ENCODE measurements at places on chromosomes 1 and 21.

GRCh38 chr1:4614371-4615137, 39.9 kb upstream of the AJAP1 start:
- DNase-seq = no peak

DNA sequence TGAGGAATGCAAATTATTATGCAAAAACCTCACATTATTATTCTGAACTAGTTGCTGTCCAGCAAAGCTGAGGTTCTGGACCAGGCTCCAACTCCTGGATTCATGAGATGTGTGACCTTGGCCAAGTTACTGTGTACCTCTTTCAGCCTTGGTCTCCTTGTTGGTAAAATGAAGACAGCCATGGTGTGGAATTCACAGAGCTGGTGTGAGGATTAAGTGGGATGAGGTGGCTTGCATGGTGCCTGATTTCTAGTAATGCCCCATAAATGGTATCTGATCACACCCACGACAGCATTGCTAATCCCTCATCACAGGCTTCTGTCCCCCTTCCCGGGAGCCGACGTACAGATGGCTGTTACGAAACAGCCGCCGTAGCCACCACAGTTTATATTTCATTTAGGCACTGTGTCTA, 59.6 kb downstream of the PGBD5 start:
- no peak for DNase-seq

- peak; percentile 58 for DNase-seq
These were observed 9.5 kb upstream of the B3GALNT2 start for GRCh38 chr1:235513495-235514366.

DNA sequence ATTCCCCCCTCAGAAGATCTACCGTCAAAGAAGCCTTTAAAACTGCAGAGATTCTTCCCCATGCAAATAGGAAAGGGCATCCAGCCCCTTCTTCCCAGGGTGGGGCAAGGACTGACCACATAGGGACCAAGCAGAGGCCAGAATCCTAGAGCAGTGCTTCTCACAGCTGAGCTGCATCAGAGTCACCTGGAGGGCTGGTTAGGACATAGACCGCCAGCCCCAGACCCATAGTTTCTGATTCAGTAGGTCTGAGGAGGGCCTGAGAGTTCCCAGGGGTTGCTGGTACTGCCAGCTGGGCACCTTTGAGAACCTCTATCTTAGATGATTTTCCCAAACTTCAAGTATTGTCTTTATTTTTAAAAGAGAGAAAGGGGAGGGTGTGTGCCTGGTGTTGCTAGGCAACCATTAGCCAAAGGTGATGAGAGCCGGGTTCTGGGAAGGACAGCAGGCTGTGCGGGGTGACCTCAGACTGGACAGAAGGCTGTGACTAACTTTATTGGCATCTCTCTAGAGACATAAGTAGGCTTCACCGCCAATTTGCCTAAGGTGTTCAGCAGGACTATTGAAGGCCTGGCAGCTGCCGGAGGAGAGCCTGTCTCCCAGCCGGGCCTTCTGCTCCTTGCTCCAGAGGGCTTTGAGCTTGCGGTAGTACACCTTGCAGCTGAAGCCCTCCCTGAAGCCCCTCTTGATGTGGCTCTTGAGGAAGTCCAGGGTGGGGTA, 3.0 kb downstream of the SPATA46 start:
- DNase-seq = no peak

DNA sequence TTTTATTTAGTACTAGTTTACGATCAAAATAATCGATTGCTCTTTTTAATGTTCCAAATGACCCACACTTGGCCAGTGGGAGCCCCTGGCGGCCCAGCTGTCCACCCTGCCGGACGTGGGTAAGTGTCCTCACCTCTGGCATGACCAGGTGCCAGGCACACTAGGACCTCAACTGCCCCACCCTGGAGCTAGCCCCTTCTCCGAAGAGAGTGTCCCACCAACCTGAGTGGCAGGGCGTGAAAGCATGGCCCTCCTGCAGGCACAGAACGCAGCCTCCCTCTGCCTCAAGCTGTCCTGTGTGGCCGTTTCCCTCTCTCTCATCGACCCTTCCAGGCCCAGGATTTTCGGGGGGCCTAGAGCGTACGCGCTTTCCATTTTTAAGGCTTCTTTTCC, 32.9 kb upstream of the AGPAT3 start:
- no peak for DNase-seq

DNA sequence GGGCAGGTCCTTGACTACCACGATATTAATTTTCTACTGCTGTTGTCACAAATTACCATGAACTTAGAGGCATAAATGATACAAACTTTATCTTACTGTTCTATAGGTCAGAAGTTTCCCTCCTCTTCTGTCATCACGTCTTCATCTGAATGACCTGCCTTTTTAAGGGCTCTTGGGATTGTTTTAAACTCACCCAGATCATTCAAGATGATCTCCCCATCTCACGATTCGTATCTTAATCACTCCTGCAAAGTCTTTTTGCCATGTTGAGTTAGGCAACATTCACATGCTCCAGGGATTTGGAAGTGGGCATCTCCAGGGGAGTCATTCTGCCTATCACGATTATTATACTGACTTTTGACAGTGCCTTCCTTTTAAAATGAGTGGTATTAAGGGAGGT, 32.1 kb downstream of the NCAM2 start:
- DNase-seq = no peak

- DNase-seq = no peak
These were observed 62.4 kb downstream of the SLC22A15 start for GRCh38 chr1:116038679-116039078.

GRCh38 chr1:18417316-18418269, 63.1 kb upstream of the KLHDC7A start:
- DNase-seq = no peak

GRCh38 chr1:175207971-175208370, 15.4 kb upstream of the KIAA0040 start:
- no peak for DNase-seq

- no peak for DNase-seq
These were observed 2.9 kb downstream of the CD164L2 start for GRCh38 chr1:27380224-27380623.

GRCh38 chr1:41280202-41281032, 38.3 kb upstream of the SCMH1 start:
- no peak for DNase-seq

DNA sequence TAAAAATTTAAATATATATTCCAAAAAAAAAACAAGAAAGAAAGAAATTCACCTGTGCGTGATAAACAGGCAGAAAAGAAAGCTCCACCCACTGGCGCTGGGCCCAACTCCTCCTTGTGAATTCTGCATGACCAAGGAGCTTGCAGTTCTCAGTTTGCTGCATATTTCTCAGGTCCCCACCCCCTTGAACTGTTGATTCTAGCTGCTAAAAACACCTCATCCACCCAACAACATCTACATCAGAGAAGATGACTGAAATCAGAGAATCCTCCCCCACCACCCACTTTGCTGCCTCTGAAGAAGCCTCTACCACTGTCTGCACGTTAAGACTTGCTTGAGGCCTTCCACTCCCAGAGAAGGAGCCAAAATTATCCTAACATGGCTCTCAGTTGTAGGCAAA, 104.8 kb downstream of the RGS2 start:
- no peak for DNase-seq

DNA sequence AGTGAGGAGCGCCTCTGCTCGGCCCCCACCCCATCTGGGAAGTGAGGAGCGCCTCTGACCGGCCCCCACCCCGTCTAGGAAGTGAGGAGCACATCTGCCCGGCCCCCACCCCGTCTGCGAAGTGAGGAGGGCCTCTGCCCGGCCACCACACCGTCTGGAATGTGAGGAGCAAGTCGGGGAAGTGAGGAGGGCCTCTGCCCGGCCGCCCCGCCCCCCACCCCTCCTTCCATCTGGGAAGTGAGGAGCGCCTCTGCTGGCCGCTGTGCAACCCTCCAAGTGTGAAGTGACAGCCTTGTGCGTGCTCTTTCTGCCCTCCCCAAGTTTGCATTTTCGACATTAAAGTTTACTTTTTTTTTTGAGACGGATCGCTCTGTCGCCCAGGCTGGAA, 5.1 kb upstream of the ZZZ3 start:
- DNase-seq = no peak

DNA sequence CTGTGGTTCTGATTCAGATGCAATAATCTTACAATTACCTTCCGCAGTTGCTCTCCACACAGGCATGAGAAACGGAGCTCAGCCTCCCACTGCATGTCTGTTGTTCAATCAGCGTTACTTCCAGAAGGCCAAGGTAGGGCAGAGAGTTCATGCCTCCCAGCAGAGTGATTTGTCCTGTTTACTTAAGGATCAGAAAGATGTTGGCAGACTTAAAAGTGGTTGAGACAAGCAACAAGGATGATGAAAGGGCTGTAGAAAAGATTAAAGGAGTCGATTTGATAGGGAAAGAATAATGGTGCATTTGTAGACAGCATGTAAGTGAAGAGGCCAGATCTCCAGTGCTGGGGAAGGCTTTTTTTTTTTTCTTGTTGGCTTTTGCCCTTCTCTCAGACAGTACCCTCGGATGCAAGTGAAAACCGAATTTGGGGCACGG, 26.6 kb downstream of the ARMH1 start:
- DNase-seq = no peak

DNA sequence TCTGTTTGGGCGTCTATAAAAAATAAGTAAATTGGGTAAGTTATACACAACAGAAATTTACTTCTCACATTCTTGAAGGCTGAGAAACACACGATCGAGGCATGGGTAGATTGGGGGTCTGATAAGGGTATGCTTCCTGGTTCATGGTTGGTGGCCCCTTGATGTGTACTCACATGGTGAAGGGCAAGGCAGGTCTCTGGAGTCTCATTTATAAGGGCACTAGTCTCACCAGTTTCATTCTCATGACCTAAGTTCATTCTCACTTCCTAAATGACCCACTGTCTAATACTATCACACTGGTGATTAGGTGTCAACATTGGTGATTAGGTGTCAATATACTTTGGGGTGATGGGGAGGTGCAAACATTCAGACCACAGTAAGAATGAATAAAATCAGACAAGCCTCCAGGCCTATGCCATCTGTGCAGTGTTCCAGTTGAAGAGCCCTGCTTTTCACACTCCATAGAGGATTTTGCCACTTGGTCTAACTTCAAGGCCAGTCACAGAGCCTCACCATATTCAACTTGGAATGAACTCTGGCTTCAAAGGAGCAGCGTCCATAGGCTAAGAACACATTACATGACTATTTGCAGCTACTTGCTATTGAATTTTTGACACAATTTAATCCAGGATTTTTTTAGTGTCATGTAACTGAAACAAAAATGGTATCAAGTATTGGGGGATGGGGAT, 2.5 kb upstream of the GBP4 start:
- no peak for DNase-seq

- DNase-seq = no peak
These were observed 46.1 kb upstream of the ABCG1 start for GRCh38 chr21:42172596-42173483.

DNA sequence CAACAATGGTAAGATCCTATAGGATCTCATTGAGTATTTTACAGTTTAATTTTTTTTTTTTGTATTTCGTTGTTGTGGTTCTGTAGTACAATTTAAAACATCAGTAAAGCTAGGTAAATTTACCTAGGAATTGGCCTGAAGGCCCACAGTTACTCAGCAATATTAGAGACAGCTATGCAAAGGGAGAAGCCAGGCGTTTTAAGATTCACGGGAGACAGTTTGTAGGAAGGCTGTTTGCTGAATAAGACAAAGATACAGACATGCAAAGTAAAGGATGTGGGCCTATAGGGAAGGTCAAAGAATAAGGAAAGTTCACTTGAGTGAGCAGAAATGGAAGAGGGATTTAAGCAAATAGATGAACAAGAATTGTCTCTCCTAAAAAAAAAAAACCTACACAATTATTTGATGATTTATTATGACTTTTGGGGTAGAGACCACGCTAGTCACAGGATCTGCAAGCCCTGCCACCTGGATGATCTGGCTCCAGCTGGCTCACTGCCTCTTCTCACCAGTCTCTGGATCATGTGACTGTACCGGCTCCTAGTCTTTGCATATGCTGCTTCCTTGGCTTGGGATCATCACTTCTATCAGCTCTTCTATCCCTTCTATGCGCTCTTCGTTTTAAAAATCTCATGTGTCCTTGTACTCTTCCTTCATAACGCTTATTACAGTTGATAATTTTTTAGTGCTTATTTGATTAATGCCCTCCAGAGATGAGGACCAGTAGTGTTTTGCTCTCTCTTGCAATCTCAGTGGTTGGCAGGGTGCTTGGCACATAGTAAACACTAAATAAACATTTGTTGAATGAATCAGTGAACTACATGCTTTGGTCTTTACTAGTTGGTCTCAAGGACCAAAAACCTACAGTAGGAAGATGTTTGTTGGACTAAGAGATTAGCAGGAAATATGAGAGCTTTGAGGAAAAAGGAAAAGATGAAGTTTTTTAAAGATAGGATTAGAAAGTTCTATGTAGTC, 14.1 kb downstream of the DYRK1A start:
- DNase-seq = no peak

DNA sequence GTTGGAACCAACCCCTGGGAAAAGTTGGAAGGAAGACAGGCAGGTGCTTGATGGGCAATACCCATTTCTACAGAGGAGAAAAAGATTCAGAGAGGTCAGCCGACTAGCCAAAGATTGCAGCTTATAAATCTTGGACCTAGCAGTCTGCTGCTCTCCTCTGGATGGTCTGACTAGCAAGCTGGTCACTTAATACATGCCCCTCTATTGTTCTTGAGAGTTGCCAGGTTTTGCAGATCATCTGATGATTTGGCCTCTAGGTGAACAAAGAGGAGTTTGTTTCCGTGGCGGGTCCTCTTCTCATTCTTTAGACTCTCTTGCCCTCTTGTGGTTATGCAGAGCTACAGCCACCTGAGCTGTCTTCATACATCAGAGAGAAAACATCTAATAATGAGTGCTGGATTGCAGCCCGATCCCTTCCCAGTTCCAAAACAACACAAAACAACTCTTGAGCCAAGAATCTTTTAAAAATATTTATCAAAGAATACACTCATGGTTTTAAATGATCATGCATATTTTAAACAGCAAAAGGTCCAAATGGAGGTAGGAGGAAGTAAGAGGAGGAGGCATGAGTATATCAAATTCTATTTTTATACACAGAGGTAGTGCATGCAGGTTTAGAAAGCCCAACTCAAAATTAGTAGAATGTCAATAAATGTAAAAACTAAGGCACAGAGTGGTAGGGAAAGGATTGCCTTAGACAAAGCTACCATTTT, 115.7 kb downstream of the SLC30A10 start:
- DNase-seq = no peak

- no peak for DNase-seq
These were observed 20.9 kb upstream of the PPIE start for GRCh38 chr1:39717809-39718208.

DNA sequence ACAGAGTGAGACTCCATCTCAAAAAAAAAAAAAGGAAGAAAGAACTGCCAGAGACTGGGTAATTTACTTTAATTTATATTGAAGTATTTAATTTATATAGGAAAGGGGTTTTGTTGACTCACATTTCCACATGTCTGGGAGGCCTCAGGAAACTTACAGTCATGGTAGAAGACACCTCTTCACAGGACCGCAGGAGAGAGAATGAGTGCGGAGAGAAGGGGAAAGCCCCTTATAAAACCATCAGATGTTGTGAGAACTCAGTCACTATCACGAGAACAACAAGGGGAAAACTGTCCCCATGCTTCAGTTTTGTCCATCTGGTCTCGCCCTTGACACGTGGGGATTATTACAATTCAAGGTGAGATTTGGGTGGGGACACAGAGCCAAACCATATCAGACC, 25.8 kb upstream of the PPP1R8 start:
- DNase-seq = no peak

GRCh38 chr21:46617267-46618051, 12.6 kb upstream of the S100B start:
- DNase-seq = no peak

- DNase-seq = no peak
These were observed 57.3 kb downstream of the ACBD3 start for GRCh38 chr1:226129230-226129629.

GRCh38 chr1:87728169-87728568, 399.5 kb downstream of the LMO4 start:
- DNase-seq = no peak
